ENCODE measurements at places on chromosomes 12 and 14.

DNA sequence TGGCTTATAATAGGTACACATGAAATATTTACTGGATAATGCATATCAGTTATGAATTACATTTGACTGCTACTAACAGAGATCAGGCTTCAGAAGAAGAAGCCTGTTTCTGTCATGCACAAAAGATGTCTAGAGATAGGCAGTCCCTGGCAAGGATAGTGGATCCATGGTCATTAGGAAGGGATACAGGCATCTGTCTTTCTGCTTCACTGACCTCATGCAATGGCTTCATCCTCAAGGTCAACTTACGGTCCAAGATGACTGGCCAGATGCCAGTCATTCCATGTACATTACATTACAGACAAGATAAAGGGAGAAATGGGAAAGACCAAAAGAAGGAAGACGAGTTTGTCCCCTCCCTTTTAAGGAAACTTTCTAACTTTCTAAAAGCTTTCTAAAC lies 94.0 kb downstream of the NUAK1 start:
- DNase-seq = peak; percentile 92

- DNase-seq = peak; percentile 35
Observed at GRCh38 chr12:27366621-27367020, 34.0 kb downstream of the BMAL2 start.

GRCh38 chr12:51186465-51187085 lies 13.6 kb upstream of the TFCP2 start:
- DNase-seq = no peak

DNA sequence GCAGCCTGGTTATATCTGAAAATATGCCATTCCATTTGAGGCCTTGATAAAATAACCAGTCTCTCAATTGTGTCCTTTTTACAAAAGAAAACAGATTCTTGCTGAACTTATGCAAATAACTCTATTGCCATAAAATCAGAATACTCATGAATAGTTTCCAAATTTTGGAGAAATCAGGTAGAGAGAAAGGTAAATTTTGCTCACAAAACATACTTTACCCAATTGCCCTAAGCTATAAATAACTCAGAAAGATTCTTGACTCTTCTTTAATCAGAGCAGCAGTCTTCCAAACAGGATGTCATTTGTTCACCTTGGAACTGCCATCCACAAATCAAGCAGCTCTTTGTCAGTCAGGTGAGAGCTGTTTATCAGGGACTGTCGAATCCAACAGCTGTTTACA lies 12.6 kb downstream of the ZNF26 start:
- no peak for DNase-seq

DNA sequence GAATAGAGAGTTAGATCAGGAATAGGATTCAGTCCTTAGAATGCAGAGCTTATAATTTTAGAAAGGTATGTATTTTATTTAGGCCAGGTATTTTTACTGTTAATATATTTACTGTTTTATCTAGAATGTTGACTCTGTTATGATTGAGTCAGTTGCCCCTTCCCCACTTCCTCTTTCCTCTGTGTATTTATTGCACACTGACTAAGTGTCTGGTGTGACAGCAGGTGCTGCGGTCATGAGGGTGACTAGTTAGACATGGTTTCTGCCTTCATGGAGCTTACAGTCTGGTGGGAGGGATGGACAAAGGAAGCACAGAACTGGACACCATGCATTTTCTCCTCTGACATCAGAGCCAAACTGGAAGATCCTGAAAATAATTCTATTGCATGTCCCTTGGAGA lies 159.8 kb downstream of the CACNA1C start:
- no peak for DNase-seq

GRCh38 chr14:73945159-73945670 lies 4.7 kb downstream of the FAM161B start:
- no peak for DNase-seq

- DNase-seq = peak; percentile 43
Observed at GRCh38 chr12:62933220-62933601, 1.7 kb downstream of the PPM1H start.

GRCh38 chr12:28870839-28871440 lies 278.1 kb upstream of the FAR2 start:
- no peak for DNase-seq

DNA sequence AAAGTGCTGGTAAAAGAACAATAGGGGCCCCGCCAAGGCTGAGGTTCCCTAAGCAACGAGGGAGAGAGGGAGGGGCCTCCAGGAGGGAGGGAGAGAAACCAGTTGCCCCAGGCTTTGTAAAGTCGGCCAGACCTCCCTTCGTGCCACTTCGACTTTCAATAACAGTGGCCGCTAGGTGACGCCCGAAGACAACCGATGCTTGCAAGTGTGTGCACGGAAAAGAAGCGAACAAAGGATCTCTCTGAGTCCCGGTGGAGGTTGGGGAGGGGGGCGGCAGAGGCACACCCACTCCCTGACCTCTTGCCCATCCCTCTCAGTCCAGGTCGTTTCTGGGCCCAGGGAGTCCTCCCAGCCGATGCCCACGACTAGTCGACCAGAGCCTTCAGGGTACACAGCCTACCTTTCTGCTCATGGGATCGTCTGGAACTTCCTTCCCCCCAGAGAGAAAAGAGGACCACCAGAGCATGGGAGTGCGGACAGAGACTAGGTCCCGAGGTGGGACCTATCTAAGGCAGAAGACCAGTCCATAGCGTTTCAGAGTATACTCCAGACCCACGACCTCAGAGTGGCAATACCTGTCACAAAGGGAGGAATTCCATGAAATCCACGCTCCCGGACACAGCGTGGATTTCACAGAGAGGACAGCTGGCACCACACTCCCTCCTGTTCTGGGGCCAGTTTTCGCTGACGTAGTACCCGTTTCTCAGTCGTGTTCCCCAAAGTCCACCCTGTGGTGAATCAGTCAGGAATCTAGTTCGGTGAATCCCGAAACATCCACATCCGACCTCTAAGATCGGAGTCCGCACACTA lies 262.7 kb upstream of the ALG10B start:
- no peak for DNase-seq

- DNase-seq = no peak
Observed at GRCh38 chr12:130288691-130289090, 49.0 kb upstream of the PIWIL1 start.

- no peak for DNase-seq
Observed at GRCh38 chr12:1740161-1740948, 49.5 kb downstream of the ADIPOR2 start.

- DNase-seq = no peak
Observed at GRCh38 chr14:24315807-24316596, 4.7 kb downstream of the LTB4R start.

Data from EH (cell line).